ENCODE measurements at places on chromosomes 5 and 9.
A peak's percentile ranks its signal among the peaks of the same experiment; 100 is the strongest.

GRCh38 chr9:71250581-71250980, 129.2 kb upstream of the TRPM3 start:
- no peak for DNase-seq

GRCh38 chr5:151080613-151081430, at the start of gene TNIP1:
Gene TNIP1, minus strand, starts transcription at chr5:151081034. Its CDS starts 15,939 bp downstream, at chr5:151065095.
- DNase-seq: peak; percentile 94

GRCh38 chr9:134304690-134305089, 21.6 kb upstream of the RXRA start:
- no peak for DNase-seq

GRCh38 chr9:91580136-91580535, 156.5 kb upstream of the NFIL3 start:
- no peak for DNase-seq

DNA sequence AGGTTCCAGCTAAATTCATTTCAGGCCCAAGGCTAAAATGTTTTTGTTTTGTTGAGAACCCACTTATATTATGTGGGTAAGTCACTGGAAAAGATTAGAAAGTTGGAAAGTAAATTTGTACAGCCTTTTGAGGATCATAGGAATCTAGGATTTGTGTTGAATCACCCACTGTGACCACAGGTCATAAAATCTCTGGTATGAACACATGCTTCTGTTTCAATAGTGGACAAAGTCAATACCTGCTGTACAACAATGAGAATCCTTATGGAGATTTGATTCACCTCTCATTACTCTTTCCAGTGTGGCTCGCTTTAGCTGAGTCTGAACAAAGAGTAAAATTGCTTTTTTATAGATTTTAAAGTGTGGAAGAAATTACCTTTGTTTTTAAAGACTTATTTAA, 369.5 kb downstream of the TMEM167A start:
- DNase-seq: no peak

- DNase-seq: no peak
Observed at GRCh38 chr5:88691230-88691582, 191.8 kb downstream of the MEF2C start.

DNA sequence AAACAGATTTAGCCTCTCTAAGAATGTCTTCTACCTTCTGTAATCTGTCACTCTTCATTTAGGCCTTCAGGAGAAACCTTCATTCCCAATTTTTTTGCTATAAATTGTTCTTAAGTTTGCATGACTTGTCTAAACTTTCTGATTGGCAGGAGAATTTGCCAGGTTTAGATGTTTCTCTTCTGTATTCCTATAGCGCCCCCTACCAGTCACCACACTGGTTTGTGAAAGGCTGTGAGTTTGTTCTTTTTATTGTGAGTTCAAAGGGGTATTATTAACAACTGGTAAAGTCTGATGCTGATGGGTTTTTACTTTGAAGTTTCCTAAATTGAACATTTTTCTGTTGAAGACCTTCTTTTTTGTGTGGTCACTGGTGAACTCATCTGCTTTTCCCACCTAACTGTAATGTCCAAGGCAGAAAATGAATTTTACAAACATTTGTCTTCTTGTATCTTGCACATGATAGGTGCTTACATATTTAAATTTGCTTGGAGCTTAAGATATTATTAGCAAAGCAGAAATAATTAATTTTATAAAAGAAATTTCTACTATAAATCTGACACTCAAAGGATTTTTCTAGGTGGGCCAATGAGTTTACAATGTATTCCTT, 18.4 kb upstream of the F2RL2 start:
- peak; percentile 80 for DNase-seq

- no peak for DNase-seq
Observed at GRCh38 chr5:37308793-37309192, 59.6 kb upstream of the CPLANE1 start.

GRCh38 chr5:126597156-126597555, 2.1 kb upstream of the ALDH7A1 start:
- DNase-seq: no peak

DNA sequence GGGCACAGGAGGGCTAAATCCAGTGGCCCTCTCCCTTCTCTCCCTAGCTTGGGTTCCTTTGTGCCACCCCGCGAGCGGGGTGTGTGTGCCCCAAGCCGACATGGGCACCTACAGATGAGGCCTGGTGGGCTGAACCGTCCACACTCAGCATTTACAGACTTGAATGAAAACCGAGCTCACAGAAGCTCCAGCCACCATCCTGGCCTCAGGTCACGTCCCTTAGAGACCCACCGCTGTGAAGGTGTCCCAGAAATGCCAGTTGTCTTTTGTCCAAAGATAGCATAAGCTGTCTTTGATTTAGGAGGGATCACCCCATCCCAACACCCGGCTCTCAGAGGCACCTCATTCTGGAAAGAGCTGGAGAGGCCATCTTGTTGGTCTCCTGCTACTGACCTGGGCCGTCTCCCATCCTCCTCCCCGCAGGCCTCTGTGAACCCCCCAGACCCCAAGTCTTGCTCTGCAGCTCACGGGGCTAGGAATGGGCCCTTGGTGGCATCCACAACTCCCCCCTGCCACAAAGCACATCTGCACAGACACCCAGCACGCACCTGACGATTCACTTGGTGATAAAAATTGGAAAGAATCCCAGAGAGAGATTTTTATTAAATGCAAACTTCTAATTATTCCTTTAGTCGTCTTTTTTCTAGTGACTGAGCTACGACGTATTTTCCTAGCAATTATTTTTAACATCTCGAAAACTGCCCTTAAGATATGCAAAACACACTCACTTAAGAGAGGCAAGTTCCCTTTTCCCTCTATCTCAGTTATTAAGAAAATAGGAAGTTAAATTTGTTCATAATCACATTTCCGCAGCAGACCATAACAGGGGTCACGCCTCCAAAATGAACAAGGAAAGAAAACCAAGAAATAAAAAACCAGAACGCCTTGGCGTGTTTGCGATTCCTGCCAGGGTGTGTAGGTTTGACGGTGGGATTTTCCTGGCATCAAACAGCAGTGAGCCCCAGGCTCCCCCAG, 80.5 kb upstream of the LMX1B start:
- DNase-seq: no peak

- no peak for DNase-seq
Observed at GRCh38 chr9:94805585-94805984, 79.1 kb downstream of the AOPEP start.

DNA sequence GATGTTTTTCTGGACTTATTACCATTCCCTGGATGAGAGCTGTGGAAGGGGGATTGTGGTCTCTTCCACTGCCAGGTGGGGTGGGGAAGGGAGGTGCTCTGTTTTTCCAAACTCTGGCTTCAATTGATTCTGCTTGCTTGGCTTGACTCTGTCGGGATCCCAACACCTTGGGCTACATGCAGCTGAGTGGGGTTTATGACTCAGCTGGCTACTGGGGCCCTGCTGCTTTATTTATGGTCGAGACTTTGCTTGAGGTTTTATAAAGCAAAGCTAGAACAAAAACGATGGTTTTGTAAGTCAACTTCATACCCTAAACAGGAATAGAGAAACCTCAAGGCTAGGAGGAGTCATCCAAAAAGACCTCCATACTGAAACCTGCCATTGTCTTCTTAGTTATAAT, 76.3 kb downstream of the AOPEP start:
- DNase-seq: no peak

DNA sequence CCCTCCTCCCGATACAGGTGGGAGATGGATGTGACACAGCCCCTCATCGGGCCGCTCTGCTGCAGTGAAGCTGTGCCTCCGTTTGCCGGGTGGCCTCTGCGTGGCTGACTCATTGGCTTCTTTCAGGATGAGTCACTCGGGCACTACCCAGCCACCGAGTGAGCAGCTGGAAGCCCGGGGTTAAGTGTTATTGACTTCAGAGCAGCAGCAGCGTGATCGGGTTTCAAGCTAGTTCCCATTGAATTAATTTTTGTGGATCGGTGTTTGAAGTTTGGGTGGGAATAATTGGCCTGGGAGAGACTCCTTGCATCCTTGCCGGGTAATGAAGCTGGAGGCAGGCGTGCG, 266.4 kb upstream of the IRX4 start:
- no peak for DNase-seq

DNA sequence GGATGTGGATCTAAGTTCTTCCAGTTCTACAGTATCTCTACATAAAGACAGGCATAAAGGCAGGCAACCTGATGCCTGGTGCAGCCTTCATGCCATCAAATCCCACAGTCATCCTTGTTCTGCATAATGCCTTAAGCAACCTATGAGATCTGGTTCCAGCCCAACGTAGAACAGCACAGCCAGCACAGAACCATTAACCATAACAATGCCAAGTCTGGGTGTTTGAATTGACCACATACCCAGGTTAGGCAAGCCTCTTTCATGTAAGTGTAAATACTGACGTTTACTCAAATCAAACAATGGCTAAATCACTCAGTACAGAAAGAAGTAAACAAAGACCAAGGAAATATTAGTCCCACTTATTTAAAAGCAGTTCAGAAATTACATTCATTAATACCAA, 195.0 kb downstream of the ADAMTSL1 start:
- DNase-seq: no peak

DNA sequence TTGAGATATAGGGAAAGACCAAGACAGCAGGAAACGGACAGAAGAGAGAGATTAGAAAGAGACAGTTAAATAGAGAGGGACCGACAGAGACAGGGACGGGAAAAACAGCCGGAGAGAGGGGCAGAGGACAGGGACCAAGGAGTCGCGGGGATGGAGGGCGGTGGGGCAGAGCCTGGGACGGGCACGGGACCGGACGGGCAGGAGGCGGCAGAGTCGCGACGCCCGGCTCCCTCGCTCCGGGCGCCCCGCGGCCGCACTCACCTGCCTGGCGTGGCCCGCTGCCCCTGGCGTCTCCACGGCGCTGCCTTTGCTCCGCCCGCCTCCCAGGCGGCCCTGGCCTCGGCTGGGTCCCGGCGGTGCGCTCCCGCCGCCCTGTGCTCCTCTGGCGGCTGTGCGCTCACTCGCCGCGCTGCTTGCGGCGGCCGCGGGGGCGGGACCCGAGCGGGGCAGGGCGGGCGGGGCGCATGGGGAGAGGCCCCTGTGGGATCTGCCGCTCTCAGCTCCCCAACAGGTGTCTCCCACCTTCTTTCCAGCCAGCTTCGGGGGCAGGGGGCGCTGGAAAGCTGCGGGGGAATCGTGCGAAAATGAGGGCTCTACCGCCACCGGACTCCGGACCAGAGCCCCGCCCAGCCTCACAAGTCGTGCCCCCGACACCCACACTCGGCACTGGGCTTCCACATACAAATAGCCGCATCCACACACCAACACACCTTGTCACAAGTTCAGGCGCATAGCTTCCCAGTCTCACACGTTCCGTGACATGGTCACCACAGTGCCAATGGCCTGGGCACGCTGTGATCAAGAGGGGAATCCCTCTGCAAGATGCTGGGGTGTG, at the start of gene ARID3C:
ARID3C (minus strand) TSS at position 411 of the 835 bp plus-strand sequence. CDS start 1,052 bp downstream, outside the sequence.
- no peak for DNase-seq

GRCh38 chr9:77747163-77747562, 99.0 kb upstream of the GNA14 start:
- no peak for DNase-seq

DNA sequence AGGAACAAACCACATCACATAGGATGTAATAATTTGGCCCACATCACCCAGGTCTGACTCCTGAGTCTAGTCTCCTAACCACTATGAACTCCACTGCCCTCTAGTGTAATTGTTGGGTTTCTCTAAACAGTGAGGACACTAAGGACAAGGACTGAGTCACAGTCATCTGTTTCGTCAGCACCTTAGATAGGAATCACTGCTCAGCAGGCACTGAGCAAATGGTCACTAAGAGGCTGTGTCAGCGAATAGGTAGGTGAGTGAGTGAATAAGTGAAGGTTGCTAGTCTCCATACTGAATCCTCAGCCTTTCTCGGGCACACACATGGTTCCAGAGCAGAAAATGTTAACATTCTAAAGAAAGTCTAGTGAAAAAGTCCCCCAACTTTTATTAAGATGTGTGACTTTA, 278.6 kb downstream of the SPOCK1 start:
- peak; percentile 12 for DNase-seq

GRCh38 chr5:34045996-34046395, 3.0 kb upstream of the C1QTNF3 start:
- DNase-seq: no peak

DNA sequence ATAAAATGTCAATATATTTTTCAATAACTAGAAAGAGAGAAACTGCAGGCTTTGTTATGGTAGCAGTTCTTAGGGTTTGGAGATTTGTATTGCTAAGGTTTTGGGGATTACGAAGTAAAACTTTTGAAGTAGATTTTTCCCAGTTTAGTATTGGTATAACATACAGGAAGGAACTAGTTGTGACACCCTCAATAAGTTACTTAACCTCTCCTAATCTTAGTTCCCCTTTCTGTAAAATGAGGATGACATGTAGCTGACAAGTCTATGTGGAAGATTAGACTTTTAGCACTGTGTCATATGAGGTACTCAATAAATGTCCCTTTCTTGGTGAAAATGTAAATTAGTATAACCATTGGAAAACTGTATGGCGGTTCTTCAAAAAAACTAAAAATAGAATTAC, 73.4 kb upstream of the ATG10 start:
- DNase-seq: peak; percentile 70

- DNase-seq: no peak
Observed at GRCh38 chr5:40700116-40700782, 20.5 kb downstream of the PTGER4 start.

DNA sequence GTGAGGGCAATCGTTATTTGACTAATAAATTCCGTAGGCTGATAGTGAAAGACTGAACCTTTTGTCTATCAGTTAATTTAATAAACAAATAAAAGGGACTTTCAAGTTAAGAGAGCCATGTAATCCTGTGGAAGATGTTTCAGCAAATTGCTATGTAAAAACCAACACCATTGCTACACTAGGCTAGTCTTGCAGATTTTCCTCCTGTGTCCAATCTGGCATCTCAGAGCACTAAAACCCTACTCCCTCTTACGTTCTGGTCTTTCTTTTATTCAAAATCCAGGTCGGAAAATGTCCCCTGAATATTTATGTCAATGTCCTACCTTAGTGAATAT, 478.8 kb upstream of the TNC start:
- no peak for DNase-seq

DNA sequence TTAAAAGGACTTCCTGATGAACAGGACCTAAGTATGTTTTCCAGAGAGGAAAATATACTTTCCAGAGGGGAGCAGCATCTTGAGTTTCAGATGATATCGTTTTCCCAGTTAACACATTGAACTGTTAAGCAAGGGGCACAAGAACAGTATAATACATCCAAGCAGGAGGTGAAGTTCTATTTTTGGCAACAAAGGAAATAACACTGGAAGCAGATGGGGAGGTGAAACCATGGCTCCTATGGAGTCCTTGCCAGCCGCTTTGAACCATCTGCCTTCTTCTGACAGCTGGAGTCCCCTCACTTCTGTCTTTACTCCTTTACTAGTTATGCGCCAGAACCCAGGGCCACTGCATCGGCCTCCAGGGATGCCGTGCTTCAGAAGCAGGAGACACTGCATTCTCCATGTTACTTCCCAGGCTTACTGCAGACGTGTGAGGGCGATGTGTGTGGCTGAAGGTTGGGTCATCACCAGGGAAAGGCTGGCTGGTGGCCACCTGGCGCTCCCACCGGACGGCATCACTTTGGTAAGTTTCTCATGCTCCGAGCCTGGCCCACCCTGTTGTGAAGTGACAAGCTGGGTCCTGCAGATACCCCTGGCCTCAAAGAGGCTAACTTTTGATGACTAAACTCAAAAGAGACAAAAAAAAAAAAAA, 77.8 kb downstream of the TTLL11 start:
- no peak for DNase-seq
